Ovary (tissue), 10 donors: ENCODE measurements at places on chromosomes 6 and 20.

DNA sequence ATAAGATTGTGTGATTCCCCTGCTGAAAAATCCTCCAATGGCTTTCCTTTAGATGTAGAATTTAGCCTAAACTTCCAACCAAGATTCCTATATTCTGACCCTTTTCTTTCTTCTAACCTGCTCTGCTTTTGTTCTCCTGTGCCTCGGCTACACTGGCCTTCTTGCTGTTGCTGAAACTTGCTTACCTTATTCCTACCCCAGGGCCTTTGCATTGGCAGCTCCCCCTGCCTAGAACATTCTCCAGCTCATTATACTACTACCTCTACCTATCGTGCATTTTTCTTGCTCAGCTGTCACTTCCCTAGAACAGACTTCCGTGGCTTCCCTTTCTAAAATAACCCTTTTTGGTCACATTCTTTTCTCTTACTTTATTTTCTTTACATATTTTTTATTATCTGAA is 48.7 kb downstream of the PLCB4 start:
- no peak for DNase-seq

GRCh38 chr6:166203003-166203640 is 35.5 kb upstream of the TBXT start:
- DNase-seq, result no peak

DNA sequence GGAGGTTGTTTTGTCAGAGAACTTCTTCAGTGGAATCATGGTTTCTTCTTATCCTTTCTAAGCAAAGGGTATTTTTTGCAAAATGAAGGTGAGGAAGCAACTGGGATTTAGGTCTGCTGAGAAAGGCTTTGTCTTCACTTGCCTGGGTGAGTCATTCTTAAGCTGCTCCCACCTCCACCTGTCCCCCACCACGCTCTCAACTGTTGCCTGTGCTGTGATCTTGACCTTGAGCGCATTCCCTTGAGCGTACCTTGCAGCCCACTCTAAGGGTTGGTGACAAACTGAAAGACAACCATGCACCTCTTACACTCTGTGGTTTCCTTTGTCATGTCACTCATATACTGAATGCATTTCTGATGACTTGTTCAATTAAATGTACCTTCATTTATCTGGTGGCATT is 641.1 kb downstream of the RNF144B start:
- DNase-seq, result no peak

DNA sequence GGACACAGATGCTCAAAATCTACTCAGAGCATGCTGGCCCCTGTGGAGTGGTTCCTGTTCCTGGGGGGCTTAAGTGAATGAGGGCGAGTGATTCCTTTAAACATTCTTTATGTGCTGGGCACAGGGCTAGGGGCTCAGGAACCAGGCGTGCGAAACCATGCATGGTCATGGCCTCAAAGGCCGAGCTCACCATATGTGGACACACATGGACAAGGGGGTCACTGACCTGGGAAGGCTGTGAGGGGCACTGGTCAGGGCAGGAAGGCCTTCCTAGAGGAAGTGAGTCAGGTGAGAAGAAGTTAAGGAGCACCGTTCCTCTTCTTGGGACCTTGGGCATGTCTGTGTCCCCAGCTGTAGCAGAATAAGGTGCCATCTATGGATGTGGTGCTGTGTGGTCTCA is 74.6 kb upstream of the BHLHE23 start:
- no peak for DNase-seq
